ENCODE measurements at places on chromosomes 5 and 9.

GRCh38 chr5:133220851-133221674 lies 169.2 kb downstream of the HSPA4 start:
- DNase-seq = peak; percentile 60

GRCh38 chr9:130422546-130422945 lies 22.2 kb upstream of the ASS1 start:
- no peak for DNase-seq

GRCh38 chr5:39476843-39477220 lies 52.1 kb upstream of the DAB2 start:
- DNase-seq = peak; percentile 59

- no peak for DNase-seq
Observed at GRCh38 chr5:61273279-61273975, 58.6 kb upstream of the ZSWIM6 start.

- peak; percentile 82 for DNase-seq
Observed at GRCh38 chr5:109911731-109912130, 222.0 kb downstream of the MAN2A1 start.

- DNase-seq = no peak
Observed at GRCh38 chr5:31995006-31995405, 179.1 kb downstream of the GOLPH3 start.

- no peak for DNase-seq
Observed at GRCh38 chr9:121604654-121605053, 46.8 kb upstream of the DAB2IP start.

DNA sequence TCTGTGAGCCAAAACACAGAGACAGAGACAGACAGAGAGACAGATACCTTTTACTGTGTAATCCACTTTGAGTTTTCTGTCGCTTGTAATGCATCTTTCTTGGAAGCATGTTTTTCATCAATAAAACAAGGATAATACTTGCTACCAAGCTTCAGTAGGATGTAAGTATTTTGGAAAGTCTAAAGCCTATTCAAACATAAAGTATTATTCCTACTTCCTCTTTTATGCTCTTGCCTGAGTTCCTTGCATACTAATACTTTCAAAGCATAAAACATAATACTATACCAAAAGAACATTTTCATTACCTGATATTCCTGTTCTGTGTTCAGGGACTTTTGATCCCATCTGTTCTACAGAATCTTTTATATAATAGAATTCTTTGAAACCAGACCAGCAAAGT lies 64.5 kb upstream of the SLC30A5 start:
- DNase-seq = no peak

DNA sequence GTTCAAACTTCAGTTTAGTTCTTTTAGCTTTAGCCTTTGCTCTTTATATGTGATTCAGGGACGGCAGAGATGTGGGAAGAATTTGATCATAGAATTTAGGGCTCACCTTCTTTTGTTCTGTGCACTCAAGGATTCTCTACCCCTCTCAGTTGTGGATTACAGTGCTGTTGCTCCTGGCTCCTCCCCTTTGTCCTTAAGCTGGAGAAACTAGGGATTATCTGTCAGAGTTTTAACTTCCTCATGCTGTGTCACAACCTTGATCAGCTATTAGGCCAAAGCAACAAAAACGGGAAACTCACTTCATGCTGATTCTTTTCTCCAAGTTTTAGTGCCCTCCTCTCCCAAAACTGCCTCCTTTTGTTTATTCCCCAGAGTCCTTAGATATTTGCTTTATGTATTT lies 13.0 kb upstream of the PCDHAC2 start:
- no peak for DNase-seq
